Esophagus mucosa (tissue), 1 donor: ENCODE measurements at places on chromosomes 12 and 14. TPM values are rescaled to one million over a fixed set of nuclear protein-coding genes. Genes with fewer than 3 reads are reported as not detected.

GRCh38 chr14:22047115-22047514 is 373.5 kb upstream of the OR4E1 start:
- ATAC-seq, result no peak

DNA sequence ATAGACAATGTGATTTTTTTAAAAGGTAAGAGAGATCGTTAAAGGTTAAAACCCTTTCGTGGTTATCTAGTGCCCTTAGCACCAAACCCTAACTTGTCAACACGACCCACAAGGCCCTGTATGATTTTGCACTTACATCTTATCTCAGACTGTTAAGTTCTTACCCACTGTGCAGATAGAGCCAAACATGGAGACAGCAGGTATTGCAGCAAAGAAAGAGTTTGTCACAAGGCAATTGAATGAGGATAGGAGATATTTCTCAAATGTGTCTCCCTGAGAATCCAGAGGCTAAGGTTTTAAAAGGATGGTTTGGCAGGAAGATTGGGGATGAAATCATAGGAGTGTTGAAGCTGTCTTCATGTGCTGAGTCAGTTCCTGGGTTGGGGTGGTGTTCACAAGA is 313.4 kb downstream of the AEBP2 start:
- ATAC-seq, result no peak

- no peak for ATAC-seq
Measured at GRCh38 chr12:92096346-92097136, 49.1 kb downstream of the BTG1 start.

DNA sequence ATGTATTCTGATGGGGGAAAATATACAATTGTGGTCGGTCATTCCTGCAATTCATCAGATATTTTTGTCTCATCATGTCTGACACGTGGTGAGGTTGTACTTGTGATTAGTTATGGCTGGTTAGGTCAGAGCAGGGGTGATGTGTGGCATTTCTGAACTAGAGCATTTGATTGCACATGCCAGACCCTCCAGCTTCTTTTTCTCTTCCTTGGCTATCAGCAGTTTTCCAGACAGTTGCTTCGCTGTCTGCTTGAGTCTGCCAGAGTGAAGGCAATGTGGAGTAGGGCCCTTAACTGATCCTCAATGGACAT is 25.9 kb downstream of the TMEM117 start:
- ATAC-seq, result no peak

DNA sequence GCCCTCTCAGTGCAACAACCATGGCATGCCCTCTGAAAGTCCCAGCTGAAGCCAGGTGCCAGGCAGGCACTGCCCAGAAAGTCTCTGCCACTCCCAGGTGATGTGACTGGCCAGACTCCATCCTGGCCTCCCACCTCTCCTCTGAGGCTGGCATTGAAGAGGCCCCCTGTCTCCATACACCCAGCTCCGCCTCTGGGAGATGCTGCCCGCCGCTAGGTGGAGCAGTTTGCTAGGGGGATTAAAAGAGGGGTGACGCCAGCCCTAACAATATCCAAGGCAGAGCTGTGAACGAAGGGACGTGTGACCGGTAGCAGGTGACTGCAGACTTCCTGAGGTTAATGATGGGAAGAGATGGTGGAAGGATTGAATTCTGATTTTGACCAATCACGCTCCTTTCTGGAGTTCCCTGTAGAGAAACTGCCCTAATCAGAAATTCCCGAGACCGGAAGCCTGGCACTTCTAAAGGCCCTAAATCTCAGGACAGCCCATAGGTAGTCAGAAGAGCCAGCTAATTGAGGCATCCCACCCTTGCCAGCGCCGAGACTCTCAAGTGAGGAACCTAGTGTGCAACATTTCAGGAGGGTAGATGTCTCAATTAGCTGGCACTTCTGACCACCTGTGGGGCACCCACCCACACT is 8.3 kb upstream of the PLEK2 start:
- ATAC-seq, result peak; percentile 27

GRCh38 chr12:22377731-22378496 is 43.4 kb upstream of the ST8SIA1 start:
- ATAC-seq, result no peak

GRCh38 chr14:74438351-74438915 is 12.4 kb upstream of the SYNDIG1L start:
- ATAC-seq, result no peak

Gene GRIP1
- 20.1 TPM for total RNA-seq

Gene RTL1
- not detected for total RNA-seq

Gene REP15
- total RNA-seq, result 0.40 TPM

Gene SMCO2
- 0.76 TPM for total RNA-seq

Gene GARIN6
- total RNA-seq, result not detected
